Foreskin keratinocyte (primary cell): ENCODE measurements at places on chromosomes 12 and 14. TPM values are rescaled to one million over a fixed set of nuclear protein-coding genes. Genes with fewer than 3 reads are reported as not detected.

DNA sequence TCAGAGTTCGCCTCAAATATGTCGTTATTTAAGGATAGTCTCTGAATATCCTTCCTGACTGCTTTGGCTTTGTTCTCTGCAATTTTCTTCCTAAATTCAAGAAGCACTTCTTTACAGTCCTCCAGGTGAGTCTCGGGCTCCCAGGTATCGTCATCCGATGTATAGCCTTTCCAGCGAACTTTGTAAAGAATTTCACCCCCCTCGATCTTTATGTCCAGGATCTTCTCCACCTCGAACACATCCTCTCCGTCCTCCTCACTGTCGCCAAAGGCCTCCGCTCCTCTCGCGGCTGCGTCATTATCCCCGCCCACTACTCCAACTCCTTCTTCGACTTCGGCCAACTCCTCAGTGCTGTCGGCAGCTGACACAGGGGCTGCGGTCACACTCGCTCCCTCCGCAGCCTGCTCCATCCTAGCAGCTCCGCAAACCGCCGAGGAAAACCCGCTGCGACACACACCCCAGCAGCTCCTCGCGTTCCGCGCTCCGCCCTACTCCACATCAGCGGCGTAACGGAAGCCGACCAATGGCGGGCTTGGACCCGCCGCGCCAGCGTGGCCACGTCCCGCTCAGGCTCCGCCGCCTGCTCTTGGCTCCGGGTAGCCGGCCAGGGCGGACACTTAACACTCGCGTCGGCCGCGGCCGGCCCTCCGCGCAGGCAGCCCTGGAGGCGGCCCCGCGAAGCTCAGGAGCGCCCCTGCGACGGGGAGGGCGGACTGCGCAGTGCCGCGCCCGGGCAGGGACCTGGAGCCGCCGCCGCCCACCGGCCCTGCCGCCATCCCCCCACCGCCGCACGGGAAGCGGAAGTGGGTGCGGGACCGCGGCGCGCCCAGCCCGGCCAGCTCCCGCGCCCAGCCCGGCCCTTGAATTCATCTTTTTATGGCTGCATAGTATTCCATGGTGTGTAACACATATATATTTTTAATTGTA, 4.1 kb downstream of the CD163L1 start:
- peak; percentile 29 for DNase-seq

The POTEM gene
- not detected in 2 replicates for total RNA-seq

GRCh38 chr12:112815589-112816321, 24.2 kb downstream of the RPH3A start:
- no peak for DNase-seq

DNA sequence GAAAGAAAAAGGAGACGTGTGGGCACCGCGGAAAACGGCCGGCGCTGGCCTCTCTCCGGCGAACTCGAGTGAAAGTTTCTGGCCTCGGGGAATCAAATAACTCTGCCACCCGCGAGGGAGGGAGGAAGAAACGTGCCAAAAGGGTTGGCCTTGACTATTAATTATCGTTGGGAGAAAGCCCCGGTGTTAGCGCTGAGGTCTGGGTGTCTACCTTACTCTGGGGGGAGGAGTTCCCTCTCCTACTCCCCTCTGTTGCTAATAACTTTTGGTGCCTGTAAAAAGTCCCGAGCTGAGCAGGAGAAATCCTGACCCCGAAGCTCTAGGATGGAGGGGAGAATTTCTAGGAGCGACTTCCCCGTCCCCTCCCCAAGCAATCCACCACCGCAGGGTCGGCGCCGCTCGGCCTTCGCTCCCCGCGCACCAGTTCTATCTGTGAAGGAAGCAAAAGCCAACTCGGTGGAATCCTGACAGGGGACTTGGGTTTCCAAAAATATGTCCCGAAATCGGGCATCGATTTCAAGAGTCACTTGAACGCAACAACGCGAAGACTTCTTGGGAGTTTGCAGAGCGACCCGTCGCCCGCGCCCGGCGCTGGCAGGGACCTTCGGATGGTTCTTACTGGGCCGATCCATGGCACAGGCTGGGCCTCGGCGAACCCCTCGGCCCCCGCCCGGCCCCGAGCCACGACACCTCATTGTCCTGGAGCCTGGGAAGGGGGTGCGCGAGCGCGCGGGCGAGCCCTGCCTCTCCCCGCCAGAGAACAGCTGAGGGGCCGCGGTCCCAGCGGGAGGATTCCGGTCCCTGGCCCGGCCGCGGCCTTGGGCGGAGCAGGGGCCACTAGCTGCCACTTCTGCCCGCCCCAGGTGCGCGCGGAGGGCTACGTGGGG, 1.7 kb downstream of the OTX2 start:
- DNase-seq = no peak

DNA sequence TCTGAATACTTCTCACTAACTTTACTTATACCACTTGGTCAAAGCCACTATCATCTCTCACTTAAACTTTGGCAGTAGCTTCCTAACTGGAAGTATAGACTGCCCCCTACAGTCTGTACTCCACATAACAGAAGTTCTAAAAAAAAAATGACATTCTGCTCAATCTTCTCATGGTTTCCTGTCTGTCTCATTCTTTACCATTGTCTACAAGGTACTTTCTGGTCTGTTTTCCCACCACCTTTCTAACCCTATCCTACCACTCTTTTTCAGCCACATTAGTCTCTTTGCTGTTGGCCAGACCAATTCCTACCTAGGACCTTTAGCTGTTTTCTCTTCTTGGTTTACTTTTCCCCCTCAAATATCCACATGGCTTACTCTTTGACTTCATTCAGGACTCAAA, 14.7 kb downstream of the CPSF6 start:
- DNase-seq = peak; percentile 36

DNA sequence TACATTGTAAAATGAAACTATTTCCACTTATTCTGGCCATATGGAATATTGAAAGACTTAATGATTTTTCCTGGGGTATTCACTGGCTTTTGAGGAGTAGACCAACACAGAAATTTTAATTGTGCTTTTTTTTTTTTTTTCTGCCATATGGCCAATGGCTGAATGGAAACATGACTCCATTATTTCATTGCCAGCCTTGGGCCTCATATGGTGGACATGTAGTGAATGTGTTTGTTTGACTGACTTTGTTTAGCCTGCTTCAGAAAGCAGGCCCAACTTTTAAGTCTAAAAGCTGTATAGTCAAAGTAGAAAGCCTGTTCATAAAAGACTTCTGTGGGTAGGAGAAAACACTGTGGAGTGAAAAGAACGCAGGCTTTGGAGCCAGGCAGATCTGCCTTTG, 2.4 kb downstream of the GNG2 start:
- no peak for DNase-seq

GRCh38 chr12:68755536-68756243, 9.7 kb downstream of the SLC35E3 start:
- DNase-seq = no peak
